Dermis microvascular lymphatic vessel endothelial cell (primary cell): ENCODE measurements at places on chromosomes 13 and 19. TPM values are rescaled to one million over a fixed set of nuclear protein-coding genes. Genes with fewer than 3 reads are reported as not detected.

- DNase-seq = no peak
These were observed 14.5 kb downstream of the IPO5 start for GRCh38 chr13:97967948-97968347.

GRCh38 chr19:18453269-18454024 is 15.5 kb upstream of the ISYNA1 start:
- DNase-seq = no peak

- peak; percentile 86 for DNase-seq
These were observed 12.3 kb upstream of the ARL11 start for GRCh38 chr13:49615836-49616675.

DNA sequence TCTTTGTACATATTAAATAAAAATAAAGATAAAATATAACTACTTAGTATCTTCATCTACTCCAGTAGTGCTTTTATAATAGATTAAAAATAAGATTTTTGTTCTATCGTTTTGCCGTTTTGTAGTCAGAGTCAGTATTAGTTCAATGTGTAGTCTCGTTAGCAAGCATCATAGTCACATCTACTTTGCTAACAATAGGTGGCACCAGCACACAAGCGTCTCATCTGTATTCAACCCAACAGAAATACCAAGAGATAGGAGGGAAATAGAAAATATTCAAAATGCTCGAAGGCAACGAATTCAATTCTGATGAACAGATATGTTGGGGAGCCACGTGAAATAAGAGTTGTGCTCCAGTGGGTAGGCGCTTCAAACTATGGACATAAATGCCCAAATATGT is 21.4 kb upstream of the MICU2 start:
- DNase-seq = no peak

DNA sequence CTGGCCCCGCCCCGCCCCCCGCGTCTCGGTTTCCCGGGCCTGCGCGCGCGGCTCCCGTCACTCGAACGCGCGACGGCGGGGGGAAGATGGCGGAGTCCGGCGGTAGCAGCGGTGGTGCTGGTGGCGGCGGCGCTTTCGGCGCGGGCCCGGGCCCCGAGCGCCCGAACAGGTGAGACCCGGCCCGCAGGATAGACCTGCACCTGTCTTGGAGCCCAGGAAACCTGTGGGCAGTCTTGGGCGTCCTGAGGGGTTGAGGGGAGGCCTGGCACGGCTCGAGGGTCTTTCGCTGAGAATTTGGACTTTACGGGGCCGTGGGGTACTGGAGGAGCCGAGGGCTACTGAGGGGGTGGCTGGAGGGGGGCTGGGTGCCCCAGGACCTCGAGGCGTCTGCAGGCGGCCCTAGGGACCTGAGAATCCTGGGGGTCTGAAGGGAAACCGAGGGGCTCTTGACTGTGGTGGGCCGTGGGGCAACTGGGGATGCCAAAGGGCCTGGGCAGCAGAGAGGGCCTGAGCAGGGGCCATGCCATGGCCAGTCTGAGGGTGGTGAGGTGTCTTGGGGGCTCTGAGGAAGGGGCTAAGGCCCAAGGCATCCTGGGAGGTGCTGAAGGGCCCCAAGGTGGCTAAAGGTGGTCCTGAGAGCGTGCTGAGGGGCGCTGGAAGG is at the start of gene KLHL26:
KLHL26 (plus strand) TSS at position 60 of the 661 bp plus-strand sequence; CDS start at position 87, 27 bp downstream.
- DNase-seq = no peak

DNA sequence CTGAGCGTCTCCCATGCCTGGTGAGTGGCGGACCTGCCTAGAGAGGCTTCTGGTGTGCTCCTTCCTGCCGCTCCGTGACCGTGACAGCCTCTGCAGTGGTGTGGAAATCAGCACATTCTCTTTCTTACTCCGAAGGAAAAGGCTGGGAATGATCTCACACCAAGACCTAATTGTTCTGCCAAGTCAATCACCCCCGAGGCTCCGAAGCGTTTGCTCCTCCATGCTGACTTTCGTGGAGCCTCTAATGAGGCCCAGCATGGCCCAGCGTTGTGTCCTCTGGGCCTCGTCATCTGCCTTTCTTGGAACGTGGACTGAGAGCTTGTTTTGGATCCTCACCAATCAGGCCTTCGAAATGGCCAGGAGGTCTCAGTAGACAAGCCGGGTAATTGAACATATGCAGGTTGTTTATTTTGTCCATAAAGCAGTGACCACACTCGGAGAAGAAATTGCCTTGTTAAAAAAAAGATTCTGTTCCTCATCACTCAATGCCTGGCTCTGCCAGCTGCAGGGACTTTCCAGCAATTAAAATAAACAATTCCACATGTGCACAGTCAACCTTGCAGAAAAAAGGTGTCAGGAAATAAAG is 107.1 kb downstream of the UBL3 start:
- no peak for DNase-seq

DNA sequence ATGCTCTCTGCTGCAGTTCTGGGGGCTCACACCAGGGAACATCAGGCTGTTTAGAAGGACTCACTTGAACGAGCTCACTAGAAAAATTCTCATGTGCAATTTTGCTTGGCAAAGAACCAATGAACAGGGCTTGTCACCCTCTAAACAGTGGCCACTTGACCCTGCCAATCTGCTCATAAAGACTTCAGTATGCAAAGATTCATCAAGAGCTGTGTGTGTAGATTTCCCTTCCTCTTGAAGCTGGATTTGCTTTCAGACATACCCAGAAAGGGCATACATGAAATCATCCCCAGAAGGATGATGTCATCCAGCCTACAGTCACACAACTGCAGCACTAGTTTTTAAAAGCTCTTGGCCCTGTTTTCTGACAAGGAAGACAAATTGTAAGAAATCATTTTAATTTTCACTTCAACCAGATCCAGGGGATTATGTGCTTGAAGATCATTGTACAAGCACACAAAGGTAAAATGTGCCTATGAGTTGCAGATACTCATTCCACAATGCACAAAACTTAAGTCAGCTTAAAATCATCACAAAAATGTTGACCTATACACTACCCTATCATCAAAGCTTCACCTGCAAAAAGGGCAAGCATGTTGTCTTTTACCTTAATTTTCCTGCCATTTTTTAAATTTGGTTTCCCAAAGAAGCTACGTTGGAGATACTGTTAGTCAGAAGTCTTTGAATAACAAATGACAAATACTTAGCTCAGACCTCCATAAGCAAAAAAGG is 5.2 kb upstream of the STK24 start:
- DNase-seq = peak; percentile 29

GRCh38 chr13:112170823-112171569 is 104.0 kb downstream of the SOX1 start:
- DNase-seq = no peak

- no peak for DNase-seq
These were observed 35.2 kb upstream of the TUBGCP3 start for GRCh38 chr13:112623051-112623711.

DNA sequence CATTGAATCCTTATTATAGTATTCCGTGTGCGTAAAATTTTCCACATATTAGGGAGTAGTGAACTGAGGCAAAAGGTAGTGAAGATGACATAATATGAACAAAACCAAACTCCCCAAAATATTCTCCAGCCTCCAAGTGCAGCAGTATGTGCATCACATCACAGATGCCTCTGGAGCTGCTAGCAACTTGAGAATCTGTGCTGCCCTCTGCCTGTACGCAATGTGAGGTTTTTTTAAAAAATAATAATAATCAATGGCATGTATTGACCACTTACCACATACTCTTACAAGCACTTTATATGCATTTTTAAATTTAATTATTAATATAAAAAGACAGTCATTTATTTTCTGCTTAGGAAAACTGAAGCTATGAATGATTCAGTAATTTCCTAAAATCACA is 583.0 kb upstream of the SPRY2 start:
- DNase-seq = peak; percentile 7

DNA sequence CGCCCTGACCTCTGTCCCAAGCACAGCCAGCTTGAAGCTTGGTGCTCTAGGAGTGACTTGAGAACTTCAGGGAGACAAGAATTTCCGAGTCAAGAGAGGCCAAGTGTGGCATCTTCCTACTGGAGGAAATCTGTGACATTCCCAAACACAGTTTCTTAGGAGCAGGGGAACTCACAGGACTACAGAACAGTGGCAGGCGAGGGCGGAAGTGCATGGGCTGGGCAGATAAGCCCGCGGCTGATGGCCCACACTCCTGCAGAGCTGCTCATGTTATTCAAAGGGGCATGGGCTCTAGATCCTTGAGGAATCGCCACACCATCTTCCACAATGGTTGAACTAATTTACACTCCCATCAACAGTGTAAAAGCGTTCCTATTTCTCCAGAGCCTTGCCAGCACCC is 168.8 kb downstream of the KATNAL1 start:
- peak; percentile 41 for DNase-seq

DNA sequence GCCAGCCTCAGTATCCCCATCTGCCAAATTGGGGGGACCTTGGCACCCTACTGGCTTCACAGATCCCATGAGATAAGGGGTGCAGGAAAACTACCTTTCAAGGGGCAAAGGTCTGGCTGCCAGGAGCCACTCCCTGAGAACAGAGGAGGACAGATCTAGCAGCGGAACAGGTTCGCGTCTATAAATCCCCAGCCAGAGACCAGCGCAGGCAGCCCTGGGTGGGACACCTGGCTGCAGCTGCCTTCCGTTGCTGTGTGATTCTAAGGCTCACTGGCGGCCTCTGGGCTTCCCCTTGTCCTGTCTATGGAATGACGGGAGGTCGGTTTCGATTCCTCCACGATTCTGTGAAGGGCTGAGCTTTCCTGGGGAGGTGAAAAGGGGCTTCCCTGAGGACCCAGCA is 7.3 kb downstream of the RELB start:
- no peak for DNase-seq

- DNase-seq = no peak
These were observed 70.5 kb downstream of the ZNF568 start for GRCh38 chr19:36986601-36987000.

GRCh38 chr13:31038834-31039552 is 106.5 kb downstream of the TEX26 start:
- no peak for DNase-seq

GRCh38 chr13:94602467-94602866 is 810 bp downstream of the GPR180 start:
- no peak for DNase-seq

- DNase-seq = no peak
These were observed 30.2 kb downstream of the CRTC1 start for GRCh38 chr19:18713550-18714117.

- DNase-seq = no peak
These were observed 75.1 kb upstream of the TSC22D1 start for GRCh38 chr13:44651209-44651608.

DNA sequence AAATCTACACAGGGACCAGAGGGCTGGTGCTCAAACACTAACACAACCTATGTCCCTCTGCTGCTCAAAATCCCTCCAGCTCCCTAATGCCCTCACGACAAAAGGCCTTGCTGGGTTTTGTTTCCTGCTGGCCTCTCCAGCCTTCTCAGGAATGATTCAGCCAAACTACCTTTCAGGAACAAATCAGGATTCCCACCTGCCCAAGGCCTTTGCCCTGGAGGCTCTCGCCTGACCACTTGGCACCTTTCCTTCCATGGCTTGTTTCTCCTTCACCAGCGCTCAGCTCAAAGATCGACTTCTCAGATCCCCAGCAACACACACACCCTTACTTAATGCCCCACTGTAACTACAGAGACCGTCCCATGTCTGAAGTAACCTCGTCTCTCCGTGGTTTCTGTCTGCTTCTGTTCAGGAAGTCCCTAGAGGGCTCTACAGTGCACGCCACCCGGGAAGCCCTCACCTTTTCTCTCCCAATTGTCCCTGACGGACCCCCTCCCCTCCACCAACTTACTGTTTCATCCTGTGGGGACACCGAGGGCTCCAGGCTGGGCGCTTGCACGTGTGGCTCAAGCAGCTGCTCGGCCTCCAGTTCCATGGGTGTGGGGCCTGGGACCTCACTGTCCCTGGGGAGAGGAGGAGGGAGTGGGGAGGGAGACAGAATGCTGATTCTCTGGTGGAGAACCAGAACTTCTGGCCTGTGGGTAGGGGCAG is 3.2 kb upstream of the SIX5 start:
- no peak for DNase-seq

DNA sequence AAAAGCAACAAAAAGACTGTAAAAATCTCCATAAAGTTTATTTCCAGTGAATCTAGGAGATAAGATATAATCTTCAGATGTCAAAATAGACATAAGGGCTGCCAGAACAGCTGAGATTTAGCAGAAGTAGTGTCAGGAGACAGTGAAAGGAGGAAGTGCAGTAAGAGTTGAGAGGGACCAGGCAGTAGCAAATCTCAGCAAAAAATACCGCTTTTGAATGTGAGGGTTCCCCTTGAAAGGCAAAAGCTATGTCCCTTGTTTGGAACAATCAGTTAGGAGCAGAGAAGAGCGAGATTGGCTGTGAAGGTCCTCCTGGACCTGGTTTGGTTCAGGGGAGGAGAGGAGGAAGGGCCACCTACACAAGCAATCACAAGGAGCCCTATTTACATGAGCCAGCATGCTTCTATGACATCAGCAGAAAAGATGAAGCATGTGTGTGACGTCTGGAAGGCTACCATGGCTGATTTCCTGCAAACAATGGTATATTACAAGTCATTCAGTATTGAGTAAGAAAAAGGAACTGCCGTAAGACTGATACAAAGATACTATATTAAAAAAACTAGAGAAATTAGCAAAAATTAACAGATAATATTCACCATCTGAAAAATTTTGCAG is 98.9 kb upstream of the SIAH3 start:
- no peak for DNase-seq

GRCh38 chr13:78420814-78421213 is 182.5 kb downstream of the POU4F1 start:
- DNase-seq = no peak

DNA sequence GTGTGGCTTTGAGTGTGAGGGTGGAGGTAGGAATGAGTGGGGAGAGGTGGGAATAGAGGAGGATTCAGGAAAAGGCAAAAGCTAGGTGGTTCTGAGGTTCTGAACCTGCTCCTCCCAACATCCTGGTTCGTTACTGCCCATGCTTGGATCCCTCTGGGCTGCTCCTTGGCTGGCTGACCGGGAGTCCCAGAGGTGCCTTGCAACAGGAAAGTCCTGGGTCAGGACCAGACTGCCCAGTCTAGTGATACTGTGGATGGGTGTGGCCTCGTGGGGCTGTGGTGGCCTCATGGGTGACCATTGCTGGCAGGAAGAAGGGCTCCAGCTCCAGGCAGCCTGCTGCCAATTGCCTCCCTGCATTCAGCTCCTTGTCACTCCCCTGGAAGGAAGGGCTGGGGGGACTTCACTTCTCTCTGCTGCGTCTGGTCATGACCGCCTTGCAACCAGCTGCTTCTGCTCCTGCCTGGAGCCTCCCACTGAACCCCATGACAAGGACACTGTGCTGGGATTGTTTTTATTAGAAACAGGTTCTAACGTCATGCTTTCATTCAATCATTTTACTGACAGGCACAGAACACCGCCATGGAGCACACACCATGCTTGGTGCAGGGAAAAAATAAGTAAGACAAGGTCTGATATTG is 61.5 kb upstream of the UBL3 start:
- no peak for DNase-seq

GRCh38 chr19:7635670-7636069 is 1.2 kb upstream of the STXBP2 start:
- no peak for DNase-seq

GRCh38 chr13:41561170-41561569 is 103.8 kb downstream of the RGCC start:
- DNase-seq = no peak

Gene ATCAY
- under 0.01 TPM in 1 of 2 replicates, not detected in the other for total RNA-seq

Gene AP1M2
- not detected in 2 replicates for total RNA-seq

Gene TBXA2R
- 1.9 and 2.1 TPM in 2 replicates for total RNA-seq

Gene GJA3
- total RNA-seq = under 0.01 TPM in 2 replicates

Gene CALR3
- total RNA-seq = not detected in 2 replicates

Gene ICAM5
- under 0.01 TPM in 1 of 2 replicates, not detected in the other for total RNA-seq

Gene FGF9
- total RNA-seq = not detected in 2 replicates

Gene CCDC70
- not detected in 2 replicates for total RNA-seq

Gene TPRX1
- not detected in 2 replicates for total RNA-seq

Gene TMC4
- total RNA-seq = 0.25 TPM in 1 of 2 replicates, not detected in the other

Gene KASH5
- not detected in 2 replicates for total RNA-seq

Gene GRK1
- not detected in 2 replicates for total RNA-seq

Gene B3GNT8
- 1.9 and 2.9 TPM in 2 replicates for total RNA-seq

Gene ZNF221
- total RNA-seq = 3.2 and 4.4 TPM in 2 replicates
